ENCODE measurements at places on chromosomes 12 and 14.

- no peak for DNase-seq
These were observed 120.6 kb upstream of the FKBP4 start for GRCh38 chr12:2673966-2674810.

- no peak for DNase-seq
These were observed 24.5 kb downstream of the GPRC5D start for GRCh38 chr12:12927211-12928079.

- DNase-seq = no peak
These were observed 2.2 kb downstream of the HOXC6 start for GRCh38 chr12:54030442-54030801.

- DNase-seq = no peak
These were observed 485 bp upstream of the PNMA1 start for GRCh38 chr14:73714656-73715081.

GRCh38 chr12:61490526-61491498, 769.4 kb upstream of the USP15 start:
- DNase-seq = no peak

- no peak for DNase-seq
These were observed 133.5 kb upstream of the HIF1A start for GRCh38 chr14:61561657-61562276.

DNA sequence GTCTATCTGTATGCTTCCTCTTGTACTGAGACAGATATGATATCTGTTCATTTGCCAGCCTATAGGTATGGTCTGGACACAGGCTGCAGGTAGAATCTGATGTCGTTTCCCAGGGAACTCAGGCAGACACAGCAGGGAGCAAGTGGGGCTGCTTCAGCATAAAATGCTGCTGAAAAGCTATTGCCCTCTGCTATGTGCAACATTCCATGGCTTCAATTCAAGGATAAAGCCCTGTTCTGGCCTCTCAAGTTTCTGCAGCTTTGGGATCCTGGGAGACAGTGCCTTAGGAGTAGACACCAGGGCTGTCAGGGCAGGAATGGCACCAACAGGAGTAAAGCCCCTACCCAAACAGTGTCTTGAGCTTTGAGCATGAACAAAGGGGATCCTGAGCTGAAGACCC, 173.5 kb downstream of the SLC41A2 start:
- DNase-seq = no peak
